ENCODE measurements at places on chromosomes 11 and 22.

GRCh38 chr11:108933630-108934029 lies 268.8 kb downstream of the DDX10 start:
- DNase-seq = no peak

GRCh38 chr22:49751966-49752597 lies 75.6 kb downstream of the BRD1 start:
- no peak for DNase-seq

DNA sequence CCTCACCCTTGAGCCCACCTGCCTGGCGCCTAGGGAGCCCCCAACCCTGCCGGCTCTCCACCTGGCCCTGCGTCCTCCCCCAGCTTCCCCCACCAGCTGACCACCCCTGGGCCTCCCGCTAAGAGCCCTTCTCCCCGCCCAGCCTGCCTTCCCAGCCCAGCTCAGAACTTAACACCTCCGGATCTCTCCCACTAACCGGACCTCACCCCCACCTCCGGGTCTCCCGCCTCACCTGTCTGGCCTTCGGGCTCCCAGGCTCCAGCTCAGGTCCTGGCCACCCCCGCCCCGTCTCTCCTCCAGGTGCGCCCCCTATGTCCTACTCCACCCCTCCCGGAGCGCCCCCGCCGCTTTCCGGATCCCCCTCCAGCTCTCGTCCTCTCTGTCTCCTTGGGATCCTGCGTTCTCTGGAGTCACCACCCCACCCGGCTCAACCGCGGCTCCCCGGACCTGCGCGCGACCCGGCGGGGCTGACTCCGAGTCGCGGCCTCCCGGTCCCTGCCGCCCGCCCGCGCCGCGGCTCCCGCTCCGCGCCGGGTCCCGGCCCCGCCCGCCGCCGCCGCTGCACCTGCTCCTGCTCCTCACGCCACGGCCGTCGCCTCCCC lies at the start of gene KCNJ11:
KCNJ11 (minus strand) TSS at position 51 of the 602 bp plus-strand sequence. CDS start 568 bp downstream, outside the sequence.
- DNase-seq = no peak

DNA sequence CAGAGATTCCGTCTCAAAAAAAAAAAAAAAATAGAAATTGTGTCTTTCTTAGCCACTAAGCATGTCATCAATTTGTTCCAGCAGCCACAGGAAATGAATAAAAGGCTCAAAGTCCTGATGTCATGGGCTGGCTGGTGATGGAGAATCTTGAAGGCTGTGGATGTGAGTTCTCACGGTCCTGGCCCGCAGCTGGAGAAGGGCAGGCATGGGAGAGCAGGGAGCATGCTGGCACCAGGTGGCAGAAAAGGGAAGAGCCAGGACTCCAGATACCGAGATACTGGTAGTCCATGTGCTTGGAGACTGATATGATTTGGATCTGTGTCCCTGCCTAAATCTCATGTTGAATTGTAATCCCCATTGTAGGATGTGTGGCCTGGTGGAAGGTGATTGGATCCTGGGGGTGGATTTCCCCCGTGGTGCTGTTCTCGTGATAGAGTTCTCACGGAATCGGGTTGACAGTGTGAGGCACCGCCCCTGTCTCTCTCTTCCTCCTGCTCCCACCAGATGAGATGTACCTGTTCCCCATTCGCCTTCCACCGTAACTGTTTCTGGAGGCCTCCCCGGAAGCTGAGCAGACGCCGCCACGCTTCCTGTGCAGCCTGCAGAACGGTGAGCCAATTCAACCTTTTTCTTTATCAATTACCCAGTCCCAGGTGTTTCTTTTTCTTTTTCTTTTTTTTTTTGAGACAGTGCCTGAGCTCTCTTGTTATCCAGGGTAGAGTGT lies 18.1 kb downstream of the MRGPRD start:
- no peak for DNase-seq

DNA sequence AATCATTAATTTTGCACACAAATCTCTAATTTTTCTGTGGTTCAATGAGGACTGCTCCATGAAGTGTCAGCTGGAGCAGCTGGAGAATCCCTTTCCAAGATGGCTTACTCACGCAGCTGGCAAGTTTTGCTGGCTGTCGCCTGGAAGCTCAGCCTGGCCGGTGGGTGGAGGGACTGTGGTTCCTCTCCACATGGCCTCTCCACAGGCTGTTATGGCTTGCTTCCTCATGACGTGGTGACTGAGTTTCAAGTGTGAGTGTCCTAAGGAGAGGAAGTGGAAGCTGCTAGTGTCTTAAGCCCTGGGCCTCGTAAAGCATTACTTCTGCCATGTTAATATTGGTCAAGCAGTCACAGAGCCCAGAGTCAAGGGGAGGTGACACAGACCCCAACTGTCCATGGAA lies 14.0 kb upstream of the NRIP3 start:
- DNase-seq = peak; percentile 63

DNA sequence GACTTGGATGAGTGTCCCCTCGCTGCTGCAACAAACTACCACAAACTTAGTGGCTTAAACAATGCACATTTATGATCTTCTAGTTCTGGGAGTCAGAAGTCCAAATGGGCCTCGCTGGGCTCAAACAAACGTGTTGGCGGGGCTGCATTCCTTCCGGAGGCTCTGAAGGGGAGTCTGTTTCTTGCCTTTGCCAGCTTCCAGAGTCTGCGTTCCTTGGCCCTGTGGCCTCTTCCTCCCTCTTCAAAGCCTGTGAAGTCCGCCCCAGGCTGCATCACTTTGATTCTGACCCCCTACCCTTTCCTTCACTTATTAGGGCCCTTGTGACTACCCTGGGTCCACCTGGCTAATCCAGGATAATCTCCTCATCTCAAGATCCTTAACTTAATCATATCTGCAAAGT lies 80.3 kb upstream of the NECTIN1 start:
- no peak for DNase-seq

DNA sequence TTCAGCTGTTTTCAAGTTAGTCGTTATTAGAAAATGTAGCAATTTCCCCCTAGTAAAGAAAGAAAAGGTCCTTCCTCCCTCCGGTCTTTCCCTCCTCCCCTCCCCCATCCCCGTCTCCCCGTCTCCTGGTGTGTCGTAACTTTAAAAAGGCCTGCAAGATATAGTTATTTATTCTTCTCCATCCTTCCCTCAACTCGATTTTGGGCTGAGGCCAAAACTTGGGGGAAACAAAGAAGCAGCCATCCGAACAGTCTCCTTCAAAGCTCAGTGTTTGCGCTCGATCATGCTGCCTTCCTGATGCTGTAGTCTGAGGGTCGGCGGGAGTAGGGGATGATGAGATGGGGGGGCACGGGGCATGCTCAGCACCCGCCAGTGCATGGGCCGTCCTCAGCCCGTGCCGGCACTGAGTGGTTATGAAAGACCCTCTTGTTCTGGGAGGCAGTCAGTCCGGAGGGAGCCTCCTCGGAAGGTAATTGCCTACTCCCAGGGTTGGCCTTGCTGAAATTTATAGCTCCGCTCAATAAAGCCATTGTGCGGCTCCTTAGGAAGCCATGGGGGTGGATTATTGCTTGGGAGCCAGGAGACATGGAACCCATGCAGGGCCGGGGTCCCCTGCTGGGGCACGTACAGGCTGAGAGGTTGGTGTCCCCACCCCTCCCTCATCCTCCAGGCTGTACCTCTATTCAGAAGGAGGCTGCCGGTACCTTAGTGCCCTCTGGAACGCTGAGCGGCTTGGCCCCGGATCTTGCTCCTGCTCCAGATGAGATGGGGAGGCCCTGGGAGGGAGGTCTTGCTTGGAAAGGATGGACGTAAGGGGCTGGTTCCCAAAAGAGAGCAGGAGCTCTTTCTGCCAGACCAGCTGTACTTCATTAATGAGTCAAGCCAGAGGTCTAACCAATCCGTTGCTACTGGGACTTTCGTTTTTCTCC lies 212.7 kb upstream of the CADM1 start:
- no peak for DNase-seq

DNA sequence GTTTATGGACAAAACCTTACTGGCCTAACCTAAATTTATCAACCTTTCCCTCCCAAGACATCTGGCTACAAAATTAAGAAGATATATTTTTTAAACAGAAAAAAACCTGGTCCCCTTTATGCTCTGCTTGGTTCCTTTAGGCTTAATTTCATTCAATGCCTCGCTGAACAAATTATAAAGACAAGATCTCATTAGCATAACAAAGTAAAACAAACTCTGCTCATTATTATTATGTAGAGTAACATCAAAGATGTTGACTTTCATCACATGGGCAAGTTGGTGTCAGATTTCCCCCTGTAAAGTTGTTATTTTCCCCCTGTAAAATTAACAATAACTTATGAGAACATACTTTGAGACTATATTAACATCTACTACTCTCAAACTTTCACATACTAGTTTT lies 11.0 kb downstream of the RRAS2 start:
- DNase-seq = no peak

GRCh38 chr22:38056969-38057891 lies at the start of gene PICK1:
TSS of gene PICK1 (plus strand) at chr22:38057404. CDS start at chr22:38057810, 406 bp downstream.
- peak; percentile 90 for DNase-seq

GRCh38 chr11:97850701-97851100 lies 1170.0 kb upstream of the CNTN5 start:
- no peak for DNase-seq

- no peak for DNase-seq
These were observed 127.7 kb upstream of the PDGFD start for GRCh38 chr11:104291646-104292045.

DNA sequence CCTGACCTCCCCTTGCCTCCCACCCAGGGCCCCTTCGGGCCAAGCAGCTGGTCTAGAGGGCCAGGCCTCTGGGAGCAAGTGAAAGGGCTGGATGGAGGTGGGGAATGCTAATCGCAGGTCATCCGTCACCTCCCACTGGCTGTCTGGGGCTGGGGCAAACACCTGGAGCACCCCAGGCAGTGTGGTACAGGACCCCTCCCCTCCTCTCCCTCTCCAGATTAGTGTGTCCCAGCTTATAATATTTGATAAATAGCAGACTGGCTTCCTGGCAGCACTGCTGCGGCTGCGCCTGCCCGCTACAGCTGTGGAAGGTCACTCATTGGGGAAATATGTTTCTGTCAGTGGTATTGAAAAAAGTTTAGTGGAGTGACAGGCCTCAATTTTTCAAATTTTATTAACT lies 90.7 kb upstream of the PHOX2A start:
- DNase-seq = no peak

GRCh38 chr22:49522582-49523373 lies 304.9 kb downstream of the BRD1 start:
- DNase-seq = no peak

DNA sequence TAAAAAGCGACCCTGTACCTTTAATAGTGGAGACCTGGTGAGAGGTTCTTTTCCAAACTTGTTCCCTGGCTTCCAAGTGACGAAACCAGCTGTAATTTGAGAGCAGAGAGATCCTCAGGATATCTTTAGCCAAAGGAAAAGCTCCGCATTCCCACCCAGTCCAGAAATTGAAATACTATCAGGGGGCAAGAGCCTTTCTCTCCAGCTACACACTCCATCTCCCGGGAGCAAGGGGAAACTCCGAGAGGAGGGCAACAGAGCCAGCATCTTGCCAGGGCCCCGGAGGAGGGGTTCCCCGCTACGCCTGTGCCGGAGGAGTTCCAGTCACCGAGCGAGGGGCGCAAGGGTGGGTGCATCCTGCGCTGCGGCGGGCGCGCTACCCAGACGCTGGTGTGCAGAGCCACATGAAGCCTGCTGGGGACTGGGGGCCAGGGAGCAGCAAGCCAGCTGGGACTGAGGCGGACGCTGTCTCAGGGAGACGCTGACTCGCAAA lies at the start of gene FIBIN:
FIBIN (plus strand) TSS at position 148 of the 493 bp plus-strand sequence. CDS start 415 bp downstream, outside the sequence.
- DNase-seq = no peak

DNA sequence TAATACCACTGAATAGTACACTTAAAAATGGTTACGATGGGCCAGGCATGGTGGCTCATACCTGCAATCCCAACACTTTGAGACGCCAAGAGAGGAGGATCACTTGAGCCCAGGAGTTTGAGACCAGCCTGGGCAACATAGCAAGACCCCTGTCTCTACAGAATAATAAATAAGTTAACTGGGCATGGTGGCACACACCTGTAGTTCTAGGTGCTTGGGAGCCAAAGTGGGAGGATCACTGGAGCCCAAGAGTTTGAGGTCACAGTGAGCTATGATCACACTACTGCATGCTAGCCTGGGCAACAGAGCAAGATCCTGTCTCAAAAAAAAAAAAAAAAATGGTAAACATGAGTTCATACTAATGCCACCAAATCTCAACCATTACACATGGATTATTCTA lies 61.3 kb downstream of the CD6 start:
- no peak for DNase-seq

DNA sequence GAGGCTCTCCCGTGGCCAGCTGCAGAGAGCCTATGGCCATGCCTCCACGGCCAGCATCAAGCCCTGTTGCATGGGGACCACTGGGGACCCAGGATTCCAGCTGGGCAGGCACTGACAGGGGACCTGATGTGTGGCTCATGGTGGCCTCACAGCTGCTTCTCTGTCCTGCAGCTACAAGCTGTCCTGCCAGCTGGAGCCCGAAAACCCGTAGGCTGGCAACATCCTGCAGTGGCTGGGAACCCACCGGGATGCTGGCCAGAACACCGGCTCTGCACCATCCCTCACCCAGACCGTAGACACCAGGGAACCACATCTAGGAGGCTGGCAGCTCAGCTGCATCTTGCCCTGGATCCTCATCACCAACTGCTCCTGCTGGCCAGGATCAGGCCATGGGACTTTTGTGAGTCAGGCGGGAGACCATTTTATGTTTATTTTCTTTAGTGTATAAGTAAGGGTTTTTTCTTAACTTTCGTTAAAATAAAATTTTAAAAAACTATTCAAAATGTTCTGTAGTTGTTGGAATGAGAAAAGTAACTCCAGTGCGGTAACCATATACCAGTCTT lies 7.9 kb downstream of the RGL4 start:
- DNase-seq = no peak

DNA sequence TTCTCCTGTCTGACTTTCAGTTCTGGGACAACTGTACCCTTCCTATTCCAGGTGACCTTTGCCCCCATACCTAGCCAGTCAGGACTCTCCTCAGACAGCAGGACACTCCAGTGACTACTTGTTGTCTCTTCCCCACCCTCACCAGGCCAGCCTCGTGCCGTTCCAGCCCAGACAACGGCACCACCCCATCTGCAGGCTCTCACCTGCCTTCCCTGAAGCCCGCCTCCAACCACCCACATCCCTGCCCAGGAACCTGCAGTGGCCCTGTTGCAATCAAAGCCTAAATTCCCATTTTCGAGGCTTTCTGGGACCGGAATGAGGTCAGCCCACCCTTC lies 3.7 kb downstream of the IL2RB start:
- DNase-seq = no peak

All from CD4-positive, alpha-beta T cell treated with Interleukin-15 for 1 hour (primary cell).